ENCODE measurements at places on chromosomes 5 and 9.

DNA sequence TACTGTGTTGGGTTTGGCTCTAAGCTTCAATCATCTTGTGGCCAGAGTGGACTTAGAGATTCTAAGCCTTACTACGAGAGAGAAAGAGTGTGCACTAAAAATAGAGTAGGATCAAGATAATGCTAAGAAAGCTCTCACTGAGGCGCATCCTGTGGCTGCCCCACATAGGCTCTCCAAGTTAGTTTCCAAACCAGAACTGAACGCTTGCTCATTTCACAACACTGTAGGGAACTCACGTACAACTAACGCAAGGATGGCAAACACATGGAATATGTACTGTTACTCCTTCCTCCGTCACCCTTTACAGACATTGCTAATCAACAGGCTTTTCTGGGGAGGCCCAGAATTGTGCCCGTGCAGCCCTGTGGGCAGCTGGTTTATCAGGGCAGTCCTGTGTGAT is 90.9 kb downstream of the EQTN start:
- no peak for DNase-seq

- DNase-seq = no peak
Measured at GRCh38 chr9:96618209-96619123, 1.2 kb downstream of the CDC14B start.

- DNase-seq = no peak
Measured at GRCh38 chr9:106310782-106311181, 552.2 kb upstream of the ZNF462 start.

GRCh38 chr5:152884006-152884405 is 478.9 kb upstream of the NMUR2 start:
- DNase-seq = no peak

DNA sequence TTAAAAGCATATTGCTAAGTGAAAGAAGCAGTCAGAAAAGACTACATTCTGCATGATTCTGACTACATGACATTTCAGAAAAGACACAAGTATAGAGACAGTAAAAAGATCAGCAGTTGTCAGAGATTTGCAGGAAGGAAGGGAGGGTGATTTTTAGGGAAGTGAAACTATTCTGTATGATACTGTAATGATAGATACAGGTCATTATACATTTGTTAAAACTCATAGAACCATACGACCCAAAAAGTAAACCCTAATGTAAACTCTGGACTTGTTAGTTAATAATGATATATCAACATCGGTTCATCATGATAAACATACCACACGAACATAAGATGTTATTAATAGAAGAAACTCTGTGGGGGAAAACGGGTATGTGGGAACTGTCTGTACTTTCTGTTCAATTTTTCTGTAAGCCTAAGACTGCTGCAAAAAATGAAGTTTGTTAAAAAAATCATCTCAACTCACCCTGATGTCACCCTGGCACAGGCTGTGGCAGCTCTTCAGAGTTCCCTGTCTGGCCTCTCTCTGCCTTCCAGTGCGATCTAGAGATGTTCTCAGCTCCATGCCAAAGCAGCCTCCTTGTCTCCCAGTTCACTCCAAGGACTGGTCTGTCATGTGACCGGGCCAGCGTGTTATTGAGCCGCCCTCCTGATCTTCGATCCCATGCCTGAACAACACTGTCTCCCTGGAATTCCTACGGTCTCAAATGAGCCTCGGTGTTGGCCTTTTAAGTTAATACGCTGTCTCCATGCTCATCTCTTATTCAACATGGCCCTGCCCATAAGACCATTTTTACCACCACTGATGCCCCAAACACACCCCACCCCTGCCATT is 35.4 kb downstream of the PRLR start:
- DNase-seq = no peak

- DNase-seq = peak; percentile 66
Measured at GRCh38 chr5:132473019-132473531, 17.5 kb downstream of the IRF1 start.

DNA sequence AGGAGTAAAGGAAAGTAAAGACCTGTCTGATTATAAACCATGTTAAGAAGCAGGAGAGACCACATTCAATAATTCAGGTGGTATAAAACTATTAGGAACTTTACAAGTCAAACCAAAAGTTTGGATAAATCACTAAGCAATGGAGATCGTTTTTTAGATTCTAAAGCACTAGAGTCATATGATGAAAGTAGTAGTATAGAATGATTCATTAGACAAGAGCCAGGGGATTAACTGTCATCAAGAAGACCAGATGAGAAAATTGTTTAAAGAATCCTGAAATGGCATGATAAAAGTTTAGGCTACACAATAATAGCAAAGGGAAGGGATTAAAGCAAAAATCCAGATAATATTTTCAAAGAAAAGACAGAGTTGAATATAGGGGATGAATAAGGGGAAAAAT is 12.9 kb upstream of the CARNMT1 start:
- no peak for DNase-seq

DNA sequence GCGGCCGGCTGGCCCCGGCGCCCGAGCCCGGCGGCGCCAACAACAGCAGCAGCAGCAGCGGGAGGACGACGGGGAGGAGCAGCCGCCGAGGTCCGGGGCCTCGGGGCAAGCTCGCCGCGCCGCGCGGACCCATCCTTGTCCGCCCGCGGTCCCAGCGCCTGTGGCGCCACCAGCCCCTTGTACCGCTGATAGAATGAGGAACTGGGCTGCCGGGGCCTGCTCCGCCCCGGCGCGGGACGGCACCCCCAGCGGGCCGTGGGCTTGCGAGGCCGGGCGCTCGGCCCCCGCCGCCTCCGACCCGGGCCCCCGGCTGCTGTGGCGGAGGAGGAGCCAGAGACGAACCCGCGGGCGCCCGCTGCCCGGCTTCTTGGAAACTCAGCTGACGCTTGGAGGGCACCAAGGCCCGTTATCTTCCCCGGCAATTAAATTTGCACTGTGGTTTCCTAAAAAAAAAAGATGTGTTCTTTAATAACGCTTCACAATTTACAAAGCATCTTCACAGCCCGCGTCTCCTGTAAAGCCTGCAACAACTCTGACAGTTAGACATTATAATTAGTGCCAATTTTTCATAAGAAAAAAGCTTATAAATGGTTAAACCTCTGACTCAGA is at the start of gene ARSB:
TSS of gene ARSB (minus strand) at position 195 of the 609 bp plus-strand sequence. CDS start at position 133, 62 bp downstream.
- DNase-seq = peak; percentile 25

GRCh38 chr5:145124806-145125205 is 710.3 kb downstream of the PRELID2 start:
- DNase-seq = no peak

DNA sequence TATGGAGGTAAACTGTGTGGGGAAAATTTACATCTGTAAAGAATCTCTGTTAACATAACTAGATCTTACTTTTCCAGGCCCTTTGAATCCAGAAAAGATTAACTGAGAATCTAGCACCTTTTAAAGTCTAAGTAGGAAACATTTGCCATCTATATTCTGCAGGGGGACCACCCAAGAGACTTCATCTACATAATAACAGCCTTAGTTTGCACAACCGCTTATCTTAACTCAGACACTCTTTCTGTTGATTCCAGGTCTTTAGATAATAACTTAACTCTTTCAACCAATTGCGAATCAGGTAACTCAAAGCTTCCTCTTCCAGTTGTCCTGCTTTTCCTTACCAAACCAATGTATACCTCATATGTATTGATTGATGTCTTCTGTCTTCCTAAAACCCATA is 53.4 kb downstream of the GDNF start:
- no peak for DNase-seq

DNA sequence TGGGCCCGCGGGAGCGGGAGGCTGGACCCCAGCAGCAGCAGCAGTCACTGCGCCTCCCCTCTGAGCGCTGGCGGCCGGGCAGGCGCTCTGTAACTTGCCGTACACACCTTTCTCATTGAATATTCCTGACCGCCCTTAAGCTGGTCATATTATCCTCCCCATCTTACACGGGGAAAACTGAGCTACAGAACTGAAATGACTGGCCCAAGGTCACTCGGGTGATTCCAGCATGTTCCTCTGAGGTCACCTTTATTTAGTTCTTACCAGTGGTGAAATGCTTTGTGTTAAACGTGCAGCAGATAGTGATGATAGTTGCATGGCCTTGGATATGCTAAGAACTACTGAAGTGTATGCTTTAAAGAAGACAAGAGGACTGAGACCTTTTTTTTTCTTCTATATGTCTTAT is 607 bp downstream of the UQCRQ start:
- no peak for DNase-seq

DNA sequence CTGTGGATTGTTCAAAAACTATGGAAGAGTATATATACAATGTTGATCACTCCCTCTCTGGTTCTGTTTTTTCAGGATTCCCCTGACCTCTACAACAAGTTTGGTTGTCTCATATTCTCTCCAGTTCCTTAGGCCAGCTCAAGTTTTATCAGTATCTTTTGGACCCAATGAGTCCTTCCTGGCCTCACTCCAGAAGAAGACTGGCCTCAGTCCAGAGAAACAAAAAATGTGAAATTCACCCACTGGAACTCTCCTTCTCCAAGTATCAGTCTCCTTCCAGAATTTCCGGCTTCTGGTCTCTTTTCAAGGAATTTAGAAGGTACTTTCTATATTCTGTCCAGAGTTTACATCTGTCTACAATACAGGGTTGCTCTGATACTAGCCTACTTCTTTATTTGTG is 537.8 kb upstream of the FTMT start:
- DNase-seq = no peak

GRCh38 chr9:99340281-99340680 is 118.2 kb downstream of the SEC61B start:
- DNase-seq = no peak

GRCh38 chr9:91817493-91818224 is 132.4 kb downstream of the ROR2 start:
- DNase-seq = no peak

DNA sequence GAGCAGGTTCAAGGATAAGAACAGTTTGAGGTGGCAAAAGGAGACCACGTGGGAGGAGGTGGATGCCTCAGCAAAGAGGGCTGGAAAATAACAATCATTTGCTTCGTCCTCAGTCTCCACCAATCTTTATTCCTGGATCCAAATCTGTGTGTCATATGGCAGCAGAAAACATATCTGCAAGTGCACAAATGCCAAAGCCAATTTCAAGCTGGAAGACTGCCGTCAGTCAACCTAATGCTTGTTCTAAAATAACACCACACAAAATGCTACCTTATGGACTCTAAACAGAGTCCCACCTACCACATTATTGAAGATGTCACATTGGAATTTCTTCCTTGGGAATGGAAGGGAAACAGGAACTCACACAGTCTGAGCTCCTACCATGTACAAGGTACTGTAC is 129.1 kb downstream of the CDK5RAP2 start:
- no peak for DNase-seq

GRCh38 chr5:173301695-173302545 is 26.3 kb downstream of the STC2 start:
- no peak for DNase-seq

GRCh38 chr5:56346741-56347535 is 113.8 kb upstream of the ANKRD55 start:
- no peak for DNase-seq

- no peak for DNase-seq
Measured at GRCh38 chr5:17436350-17436749, 61.7 kb upstream of the TAF11L2 start.

GRCh38 chr9:115328677-115329076 is 210.7 kb upstream of the TNC start:
- no peak for DNase-seq

DNA sequence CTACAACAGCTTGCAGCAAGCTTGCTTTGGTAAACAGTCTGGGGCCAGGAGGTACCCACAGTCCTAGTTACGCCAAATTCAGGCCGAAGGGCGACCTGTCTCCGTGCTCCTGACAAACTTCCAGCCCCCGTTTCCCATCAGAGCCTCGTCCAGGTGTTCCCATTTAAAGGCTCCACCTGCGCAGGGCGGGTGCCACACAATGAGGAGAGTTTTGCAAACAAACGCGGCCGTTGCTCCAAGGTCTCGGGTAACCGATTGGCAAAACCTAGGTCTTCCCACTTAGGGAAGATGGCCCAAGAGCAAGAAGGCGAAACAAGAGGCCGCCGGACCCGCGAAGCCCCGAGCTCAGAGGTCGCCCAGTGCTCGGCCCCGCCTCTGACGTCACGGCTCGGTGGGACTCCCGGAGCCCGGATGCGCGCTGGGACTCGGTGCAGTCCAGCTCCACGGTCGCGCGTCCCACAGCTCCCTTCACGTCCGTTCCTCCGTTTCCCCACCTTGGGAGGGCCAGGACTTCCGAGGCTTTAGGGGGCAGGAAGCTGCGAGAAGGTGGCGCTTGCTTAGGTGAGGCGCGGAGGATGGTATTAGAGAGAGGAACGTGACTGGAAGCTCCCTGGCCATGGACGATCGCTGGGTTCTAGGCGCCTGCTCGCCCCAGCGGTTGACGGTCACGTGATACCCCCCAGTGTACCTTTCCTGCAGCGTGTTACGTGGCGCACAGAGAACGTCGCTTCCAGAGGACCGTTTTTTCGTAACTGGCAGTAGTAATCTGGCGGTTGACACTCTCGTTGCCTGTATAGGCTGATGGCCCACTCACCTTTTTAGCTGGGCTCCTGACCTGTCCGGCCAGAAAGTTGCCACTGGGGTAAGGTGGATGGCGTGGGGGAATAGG is 41.8 kb upstream of the KDM4C start:
- peak; percentile 40 for DNase-seq

DNA sequence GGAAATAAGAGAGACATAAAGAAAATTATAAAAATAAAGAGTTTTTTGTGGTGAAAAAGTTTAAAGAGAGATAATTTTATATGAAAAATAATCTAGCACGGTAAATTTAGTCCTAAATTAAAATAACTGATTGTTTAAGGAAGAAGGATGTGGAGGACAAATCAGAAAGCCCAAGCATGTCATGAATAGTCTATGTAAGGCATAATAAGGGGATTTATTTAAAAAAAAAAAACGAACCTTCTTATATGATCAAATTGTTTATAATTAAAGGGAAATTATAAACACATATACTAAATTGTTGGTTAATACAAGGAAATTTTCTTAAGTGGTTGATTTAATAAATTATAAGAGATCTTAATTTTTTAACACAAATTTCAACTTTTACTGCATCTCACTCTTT is 551.8 kb upstream of the TYRP1 start:
- DNase-seq = no peak

GRCh38 chr5:179874536-179875292 is 16.1 kb upstream of the MRNIP start:
- no peak for DNase-seq

GRCh38 chr5:141973871-141974595 is 5.1 kb downstream of the RNF14 start:
- DNase-seq = no peak

DNA sequence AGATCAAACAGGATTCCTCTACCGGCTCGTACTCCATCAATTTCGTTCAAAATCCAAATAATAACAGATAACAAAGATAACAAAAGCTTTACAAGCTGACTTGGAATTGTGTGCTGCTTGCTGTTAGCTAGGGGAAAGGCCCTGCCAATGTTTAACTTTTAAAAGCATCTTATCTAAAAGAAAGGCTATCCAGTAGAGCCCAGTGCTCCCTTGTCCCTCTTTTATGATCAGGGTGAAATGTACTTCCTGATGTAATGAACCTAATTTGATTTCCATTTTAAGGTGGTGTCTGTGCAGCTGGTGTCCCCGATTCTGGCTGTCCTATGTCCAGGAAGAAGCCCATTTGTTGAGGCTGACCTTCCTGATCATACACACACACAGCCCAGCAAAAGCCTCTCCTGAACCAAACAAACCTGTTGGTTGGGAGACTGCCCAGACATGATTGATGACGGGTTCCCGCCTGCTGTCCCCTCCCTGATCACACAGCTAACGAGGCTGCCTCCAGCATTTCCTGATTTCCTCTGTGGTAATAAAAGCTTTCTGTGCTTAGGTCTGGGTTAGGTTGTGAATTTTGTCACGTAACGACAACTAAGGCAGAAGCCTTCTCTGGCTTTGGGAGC is 54.1 kb downstream of the PWWP2A start:
- DNase-seq = no peak

All from activated T-helper 1 cell treated with anti-CD3 and anti-CD28 coated beads, Interleukin-2, amount 50 U/mL, for 16 hours (primary cell).